Activated CD4-positive, alpha-beta T cell treated with anti-CD3 and anti-CD28 coated beads, Interleukin-2, amount 50 U/mL, for 4 hours (primary cell): ENCODE measurements at places on chromosomes 2 and 18.

- no peak for DNase-seq
Measured at GRCh38 chr18:25962176-25962575, 128.2 kb downstream of the SS18 start.

DNA sequence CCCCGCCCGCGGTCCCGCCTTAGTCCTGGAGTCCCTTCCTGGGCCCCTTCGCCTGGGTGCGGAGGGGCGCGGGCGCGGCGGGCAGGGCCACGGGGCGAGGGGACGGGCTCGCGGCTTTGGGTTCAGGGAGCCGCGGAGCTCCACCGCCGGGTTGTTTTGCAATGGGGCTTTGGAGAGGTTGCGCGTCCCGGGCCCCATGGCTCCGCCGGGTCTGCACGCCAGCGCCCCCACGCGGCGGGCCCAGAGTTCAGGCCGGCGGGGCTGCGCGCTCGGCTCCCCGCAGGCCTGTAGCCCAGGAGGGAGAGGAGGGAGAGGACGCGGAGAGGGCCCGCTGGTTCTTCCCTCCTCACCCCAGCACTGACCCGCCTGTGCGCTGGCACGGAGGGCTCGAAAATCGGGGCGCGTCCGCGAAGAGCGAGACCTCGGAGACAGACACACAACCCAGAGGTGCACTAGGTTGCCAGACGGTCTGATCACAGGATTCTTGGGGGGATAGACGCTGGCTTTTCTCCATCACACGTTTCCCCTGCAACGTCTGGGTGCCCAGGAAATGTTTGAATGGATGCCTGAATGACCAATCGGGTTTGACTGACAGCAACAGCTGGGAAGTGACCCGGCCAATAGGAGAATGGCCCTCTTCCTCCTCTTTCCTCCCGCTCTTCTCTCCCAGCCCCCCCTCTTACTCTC lies 4.9 kb upstream of the SIX2 start:
- no peak for DNase-seq

GRCh38 chr2:217798743-217799562 lies 203.8 kb downstream of the TNS1 start:
- DNase-seq: no peak

GRCh38 chr2:29504746-29505145 lies 389.5 kb downstream of the CLIP4 start:
- no peak for DNase-seq

DNA sequence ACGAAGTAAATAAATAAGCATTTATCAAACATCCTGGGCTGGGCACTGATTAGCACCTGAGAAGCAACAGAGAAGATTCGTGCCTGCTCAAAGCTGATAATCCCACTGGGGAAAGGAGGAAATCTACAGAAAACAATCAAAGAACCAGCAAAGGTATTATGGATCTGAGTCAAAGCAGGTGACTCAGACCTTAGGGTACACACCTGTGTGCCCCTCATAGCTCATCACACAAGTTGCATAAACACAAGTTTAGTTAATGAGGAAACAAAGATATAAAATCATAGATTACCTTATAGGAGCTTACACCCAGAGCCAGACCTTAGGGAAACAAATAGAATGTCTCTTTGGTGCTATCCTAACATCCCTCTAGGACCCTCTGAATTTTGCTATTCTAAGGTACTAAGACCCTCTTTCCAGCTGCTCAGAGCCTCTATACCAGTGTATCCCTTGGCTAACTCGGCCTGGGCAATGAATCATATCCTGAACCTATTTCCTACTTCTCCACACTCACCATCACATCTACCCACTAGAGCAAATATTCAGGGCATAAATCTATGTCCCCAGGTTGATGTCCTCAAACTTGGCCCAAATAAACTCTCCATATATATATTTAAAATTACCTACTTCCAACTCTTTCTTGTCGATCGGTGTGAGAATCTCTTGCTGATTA lies 19.3 kb upstream of the CTIF start:
- DNase-seq: no peak

GRCh38 chr2:109164739-109165221 lies 35.8 kb downstream of the SH3RF3 start:
- DNase-seq: no peak

DNA sequence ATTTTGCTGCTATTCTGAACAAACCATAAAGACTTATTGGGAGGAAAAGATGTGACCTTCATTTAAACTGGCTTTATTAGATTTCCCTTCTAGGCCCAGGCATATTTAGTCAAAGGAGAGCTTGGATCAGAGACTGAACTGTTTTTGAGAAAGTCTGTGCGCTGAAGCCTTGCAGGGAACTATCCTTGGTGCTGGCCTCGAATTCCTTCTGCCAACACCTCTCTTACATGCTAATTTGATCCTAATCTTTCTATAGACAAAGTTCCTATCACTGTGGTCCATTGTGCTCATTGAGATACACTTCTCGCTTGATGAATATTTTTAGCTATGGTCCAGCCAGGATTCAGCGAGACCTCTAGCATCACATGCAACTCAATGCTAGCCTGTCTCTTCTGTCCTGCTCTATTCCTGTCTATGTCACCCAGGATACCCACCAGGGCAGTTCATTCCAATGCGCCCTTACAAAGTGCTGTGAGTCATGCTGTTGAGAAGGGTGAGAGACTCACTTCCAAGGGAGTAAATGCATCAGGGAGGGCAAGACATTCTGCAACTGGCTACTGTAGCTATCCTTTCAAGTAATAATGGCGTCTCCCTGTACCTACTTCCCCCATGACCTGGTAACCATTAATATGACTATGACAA lies 356.7 kb upstream of the LYPD1 start:
- no peak for DNase-seq

- no peak for DNase-seq
Measured at GRCh38 chr2:172455121-172455515, 27.7 kb downstream of the ITGA6 start.

DNA sequence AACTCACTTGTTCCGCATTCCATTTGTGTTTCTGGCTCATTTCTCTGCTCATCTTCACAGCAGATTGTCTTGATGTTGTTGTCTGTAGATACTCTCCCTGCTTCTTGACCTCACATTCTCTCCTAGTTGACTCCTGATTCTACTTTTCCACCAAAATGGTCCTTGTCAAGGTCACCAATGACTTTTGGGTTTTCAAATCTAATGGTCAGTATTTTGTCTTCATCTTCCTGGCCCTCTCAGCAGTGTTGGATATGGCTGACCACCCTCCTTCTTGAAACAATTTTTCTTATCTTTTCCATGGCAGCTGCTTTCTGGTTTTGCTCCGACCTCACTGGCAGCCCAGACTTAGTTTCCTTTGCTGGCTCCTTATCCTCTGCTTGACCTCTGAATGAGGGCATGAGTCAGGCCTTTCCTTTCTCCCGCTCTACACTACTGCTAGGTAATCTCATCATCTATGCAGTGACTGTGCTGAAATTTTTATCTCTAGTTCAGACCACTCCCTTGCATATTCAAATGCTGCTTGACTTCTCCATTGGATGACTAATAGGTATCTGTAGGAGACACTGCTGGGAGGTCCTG lies 386.6 kb upstream of the SPRED2 start:
- no peak for DNase-seq

DNA sequence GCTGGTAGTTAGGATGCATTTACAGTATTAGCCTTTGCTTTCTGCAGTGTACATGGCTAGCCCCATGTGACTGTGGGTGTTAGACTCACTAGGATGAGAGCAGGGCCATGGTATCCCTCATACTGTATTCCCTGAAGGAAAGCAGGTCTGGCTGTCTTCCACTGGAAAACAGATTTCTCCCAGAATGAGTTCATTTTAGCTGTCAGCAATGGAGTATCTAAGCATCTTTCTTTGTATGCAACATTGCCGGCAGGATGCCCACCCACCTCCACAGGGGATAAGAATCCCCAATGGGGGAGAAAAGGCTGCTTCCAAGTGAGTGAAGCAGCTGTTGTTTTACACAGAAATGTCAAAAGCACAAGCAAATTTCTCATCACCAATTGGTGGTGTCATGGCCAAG lies 142.7 kb upstream of the KLHL14 start:
- no peak for DNase-seq

- no peak for DNase-seq
Measured at GRCh38 chr2:40611196-40611595, 159.3 kb upstream of the SLC8A1 start.

DNA sequence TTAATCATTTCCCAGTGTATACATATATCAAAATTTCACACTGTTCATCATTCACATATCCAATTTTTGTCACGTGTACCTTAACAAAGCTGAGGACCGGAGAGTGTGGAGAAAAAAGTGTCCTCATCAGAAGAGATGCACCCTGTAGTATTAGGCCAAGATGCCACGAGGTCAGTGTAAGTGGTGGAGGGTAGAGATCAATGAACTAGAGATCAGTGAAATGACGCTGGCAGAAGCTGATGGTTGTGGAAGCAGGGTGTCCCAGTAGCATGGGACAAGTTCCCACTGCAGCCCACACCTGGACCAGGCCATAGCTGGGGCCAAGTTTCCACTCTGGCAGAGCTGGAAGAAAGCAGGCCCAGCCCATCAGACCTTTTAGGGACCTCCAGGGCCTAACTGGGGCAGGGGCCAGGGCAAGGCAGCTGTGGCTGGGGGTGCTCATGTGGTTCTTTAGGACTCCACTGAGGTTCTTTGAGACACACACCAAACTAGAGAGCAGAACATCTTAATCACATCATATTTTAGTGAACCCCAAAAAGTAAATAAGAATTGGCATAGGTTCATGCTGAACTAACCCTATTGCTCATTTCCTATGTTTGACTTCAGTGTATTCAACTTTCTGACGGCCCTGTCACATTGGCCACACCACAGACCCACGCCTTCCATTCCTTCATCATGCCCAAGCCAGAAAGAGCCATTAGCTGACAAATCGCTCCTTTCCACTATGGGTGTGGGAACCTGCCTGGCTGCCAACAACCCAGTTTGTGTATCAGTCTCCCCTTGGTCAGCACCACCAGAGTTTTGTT lies 21.6 kb upstream of the GPR55 start:
- no peak for DNase-seq

DNA sequence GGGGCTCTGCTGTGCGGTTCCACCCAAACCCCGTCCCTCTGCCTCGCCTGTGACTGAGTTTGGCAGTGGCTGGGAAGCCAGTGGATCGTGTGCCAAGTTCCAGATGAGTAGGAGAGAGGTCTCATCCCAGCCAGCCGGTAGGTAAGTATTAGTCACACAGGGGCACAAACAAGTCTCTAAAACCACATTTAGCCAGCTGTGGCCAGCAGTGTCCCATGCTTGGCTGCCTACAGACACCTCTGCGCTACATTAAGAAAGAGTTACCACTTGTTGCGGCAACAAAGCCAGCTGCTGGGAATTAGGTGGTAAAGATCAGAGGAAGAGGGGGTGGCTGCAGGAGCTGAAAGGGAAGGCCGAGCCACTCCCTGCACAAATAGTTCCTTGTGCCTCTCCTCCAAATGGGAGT lies 81.2 kb downstream of the GATA6 start:
- no peak for DNase-seq

- no peak for DNase-seq
Measured at GRCh38 chr2:172704072-172704936, 31.3 kb upstream of the RAPGEF4 start.

- DNase-seq: no peak
Measured at GRCh38 chr2:125543968-125544514, 1111.9 kb upstream of the GYPC start.

GRCh38 chr18:52339891-52340371 lies at the start of gene DCC:
Gene DCC (plus strand): TSS chr18:52340197. CDS start chr18:52340788, 591 bp downstream.
- DNase-seq: no peak

- DNase-seq: no peak
Measured at GRCh38 chr2:108701806-108702205, 17.5 kb upstream of the RANBP2 start.

GRCh38 chr18:76195601-76196000 lies 299.4 kb downstream of the ZNF516 start:
- no peak for DNase-seq

DNA sequence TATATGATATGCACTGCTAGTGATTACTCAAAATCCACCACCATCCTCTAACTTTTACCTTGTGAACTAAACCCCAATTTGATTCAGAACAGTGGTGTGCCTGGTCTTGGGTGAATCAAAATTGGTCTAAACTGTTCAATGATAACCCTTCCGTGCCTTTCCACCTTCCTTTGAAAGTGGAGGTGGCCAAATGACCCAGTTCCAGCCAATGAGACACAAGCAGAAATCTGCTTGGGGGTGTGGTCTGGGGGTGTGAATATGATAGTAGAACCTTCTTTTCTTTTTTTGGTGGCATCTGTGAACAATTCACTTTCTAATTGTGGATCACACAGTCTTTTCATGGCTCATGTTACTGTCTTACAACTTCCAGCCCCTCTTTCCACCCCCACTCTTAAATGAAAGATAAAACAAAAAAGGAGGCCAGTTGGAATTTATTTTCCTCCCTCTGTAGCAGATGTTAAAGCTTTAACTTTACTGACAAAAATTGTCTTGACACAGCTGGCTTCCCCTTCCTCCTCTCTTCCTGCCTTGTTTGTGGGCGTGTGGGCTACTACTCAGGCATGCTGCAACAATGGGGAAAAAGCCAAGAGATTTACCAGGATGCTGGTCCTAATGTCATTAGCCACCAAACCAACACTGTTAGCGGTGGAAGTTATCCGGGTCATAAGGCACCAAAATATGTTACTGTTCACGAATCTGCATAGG lies 58.8 kb upstream of the ANKRD44 start:
- no peak for DNase-seq

GRCh38 chr2:129775952-129776653 lies 203.4 kb upstream of the RAB6C start:
- no peak for DNase-seq

- no peak for DNase-seq
Measured at GRCh38 chr2:10237392-10238321, 65.0 kb upstream of the HPCAL1 start.

GRCh38 chr2:204775766-204776165 lies 230.5 kb downstream of the PARD3B start:
- no peak for DNase-seq
